K562 (cell line): ENCODE measurements at places on chromosomes 2 and 18. TPM values are rescaled to one million over a fixed set of nuclear protein-coding genes. Genes with fewer than 3 reads are reported as not detected.

The FOXI3 gene
- polyA plus RNA-seq: not detected in 2 replicates

The KLHL30 gene
- not detected in 2 replicates for polyA plus RNA-seq

The DYNAP gene
- polyA plus RNA-seq: not detected in 2 replicates

The CXCR1 gene
- polyA plus RNA-seq: not detected in 2 replicates

DNA sequence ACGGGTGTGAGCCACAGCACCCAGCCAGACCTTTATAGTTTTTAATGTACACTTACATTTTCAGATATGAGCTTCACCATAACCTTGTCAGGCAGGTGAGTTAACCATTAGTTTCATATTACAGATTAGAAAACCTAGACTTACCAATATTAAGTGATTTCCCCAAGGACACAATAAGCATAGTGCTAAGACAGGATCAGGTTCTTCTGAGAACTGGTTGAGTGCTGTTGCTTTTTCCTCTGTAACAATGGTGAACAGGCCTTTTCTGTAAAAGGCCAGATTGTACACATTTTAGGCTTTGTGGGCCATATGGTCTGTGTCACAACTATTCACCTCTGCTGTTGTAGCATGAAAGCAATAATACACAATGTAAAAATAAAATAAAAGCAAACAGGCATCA is 332.0 kb downstream of the PIK3C3 start:
- DNase-seq: no peak

The TM4SF20 gene
- polyA plus RNA-seq: not detected in 2 replicates

The TMEM37 gene
- 0.26 and 0.64 TPM in 2 replicates for polyA plus RNA-seq

DNA sequence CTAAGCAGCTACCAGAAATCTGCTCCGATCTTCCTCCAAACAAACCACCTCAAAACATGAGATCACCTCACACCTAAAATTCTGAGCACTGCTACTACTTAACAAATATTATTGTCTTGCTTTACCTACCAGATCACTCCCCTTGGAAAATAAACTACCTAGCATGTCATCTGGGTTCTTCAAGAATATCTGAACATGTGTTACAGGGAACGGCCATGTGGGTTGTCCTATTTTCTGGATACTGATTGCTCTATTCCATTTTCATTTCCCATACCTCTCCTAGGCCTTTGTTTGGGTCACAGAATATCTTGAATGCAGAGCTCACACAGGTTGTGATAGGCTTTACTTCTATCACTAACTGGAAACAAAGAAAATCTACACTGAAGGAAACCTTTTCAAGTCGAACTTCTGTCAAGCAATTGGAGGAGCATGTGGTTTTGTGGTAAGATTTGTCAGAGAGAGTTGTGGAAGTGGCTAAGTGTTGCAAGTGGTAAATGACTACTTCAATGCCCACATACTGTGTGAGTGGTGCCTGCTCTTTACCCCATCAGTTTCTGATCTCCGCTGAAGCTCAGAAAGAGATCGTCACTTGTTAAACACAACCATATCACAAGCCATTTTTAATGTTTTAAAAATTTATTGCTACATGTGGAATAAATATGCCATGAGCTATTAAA is 739.1 kb upstream of the ZEB2 start:
- DNase-seq: no peak

The SCN2A gene
- 0.16 and 0.34 TPM in 2 replicates for polyA plus RNA-seq

DNA sequence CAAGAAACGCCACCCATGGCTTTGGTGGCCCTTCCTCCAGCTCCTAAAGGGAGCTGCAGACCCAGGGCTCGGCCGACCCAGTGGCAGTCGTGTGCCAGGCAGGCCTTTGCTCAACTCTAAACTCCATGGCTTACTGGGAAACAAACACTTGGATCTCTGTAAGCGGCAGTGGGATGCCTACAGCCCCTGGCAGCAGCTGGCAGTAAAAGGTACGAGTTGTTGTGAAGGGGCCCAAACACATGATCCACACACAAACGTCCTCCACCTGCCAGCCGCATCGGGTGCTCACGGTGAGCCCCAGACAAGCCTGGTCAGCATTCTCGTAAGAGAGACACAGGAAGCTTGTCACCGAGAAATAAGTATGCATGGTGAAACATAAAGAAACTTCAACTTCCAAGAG is 214.9 kb downstream of the MGAT5 start:
- DNase-seq: no peak

The NR4A2 gene
- 2.5 and 3.2 TPM in 2 replicates for polyA plus RNA-seq
